ENCODE measurements at places on chromosomes 16 and 17. TPM values are rescaled to one million over a fixed set of nuclear protein-coding genes. Genes with fewer than 3 reads are reported as not detected.

The HEATR9 gene
- total RNA-seq = not detected

The LGALS9B gene
- total RNA-seq = 0.20 TPM

The AGRP gene
- total RNA-seq = not detected

The PRR35 gene
- total RNA-seq = not detected

GRCh38 chr17:50699410-50699809, 8.3 kb downstream of the ANKRD40 start:
- no peak for DNase-seq

DNA sequence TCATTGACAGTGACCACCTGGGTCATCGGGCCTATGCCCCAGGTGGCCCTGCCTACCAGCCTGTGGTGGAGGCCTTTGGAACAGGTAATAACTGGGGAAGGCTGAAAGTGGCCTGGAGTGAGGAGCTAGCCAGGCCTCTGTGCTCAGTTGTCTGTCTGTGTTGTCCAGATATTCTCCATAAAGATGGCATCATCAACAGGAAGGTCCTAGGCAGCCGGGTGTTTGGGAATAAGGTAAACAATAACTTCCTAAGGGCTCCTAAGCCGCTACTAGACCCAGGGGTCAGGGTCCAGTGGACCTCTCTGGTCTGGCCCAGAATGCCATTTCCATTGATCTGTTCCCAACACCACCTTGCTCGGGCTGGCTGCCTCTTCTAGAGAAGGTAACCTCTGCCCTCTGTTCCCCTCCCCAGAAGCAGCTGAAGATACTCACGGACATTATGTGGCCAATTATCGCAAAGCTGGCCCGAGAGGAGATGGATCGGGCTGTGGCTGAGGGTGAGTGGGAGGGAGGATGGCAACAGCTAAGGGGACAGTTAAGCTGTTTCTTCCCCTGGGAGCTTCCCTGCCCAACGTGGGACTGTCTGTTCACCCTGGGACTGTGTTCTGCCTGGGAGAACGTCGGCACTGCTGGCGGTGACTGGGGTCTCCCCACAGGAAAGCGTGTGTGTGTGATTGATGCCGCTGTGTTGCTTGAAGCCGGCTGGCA, 1.9 kb upstream of the MLX start:
- DNase-seq = no peak
